ENCODE measurements at places on chromosomes 1 and 21.

GRCh38 chr1:4868521-4868920 lies 214.1 kb downstream of the AJAP1 start:
- DNase-seq = no peak

DNA sequence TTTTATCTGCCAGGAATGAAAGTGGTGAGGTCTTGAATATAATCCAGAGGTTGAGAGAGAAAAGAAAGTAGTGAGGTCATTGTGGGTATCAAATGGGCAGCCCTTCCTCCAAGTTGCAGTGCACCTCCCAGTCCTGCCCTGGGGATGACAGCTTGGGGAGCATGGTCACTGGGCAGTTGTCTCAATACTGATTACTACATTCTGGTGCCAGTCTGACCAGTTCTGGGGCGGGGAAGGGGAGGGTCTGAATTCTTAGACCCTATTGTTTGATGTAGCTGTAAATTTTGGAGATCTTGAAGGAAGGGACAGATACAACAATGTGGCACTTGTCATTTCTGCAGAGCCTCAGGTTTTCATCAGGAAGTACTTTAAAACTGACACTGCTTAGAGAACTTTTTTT lies 11.2 kb downstream of the SLFNL1 start:
- no peak for DNase-seq

GRCh38 chr1:37634244-37634991 lies at the start of gene RSPO1:
TSS of gene RSPO1 (minus strand) at chr1:37634892. CDS start at chr1:37629661, 5,231 bp downstream.
- no peak for DNase-seq

- no peak for DNase-seq
These were observed 29.2 kb upstream of the CNTN2 start for GRCh38 chr1:205013683-205014367.

GRCh38 chr1:51058858-51059257 lies 43.2 kb upstream of the C1orf185 start:
- DNase-seq = no peak

DNA sequence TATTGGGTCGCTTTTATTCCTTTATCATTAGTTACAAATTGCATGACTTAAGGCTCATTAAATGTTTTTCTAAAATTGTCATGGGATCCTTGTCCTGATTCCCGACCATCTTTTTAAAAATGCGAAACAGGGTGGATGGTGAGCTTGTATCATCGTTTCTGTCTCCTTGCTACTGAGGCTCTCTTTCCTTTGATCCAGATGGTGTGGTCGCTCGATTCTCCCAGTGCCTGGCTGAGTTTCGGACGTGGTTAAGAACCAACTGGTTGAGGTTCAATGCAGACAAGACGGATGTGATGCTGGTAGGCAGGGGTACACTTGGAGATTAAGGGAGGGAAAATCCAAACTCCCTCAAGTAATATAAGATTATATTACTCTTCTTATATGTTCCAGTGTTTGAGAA lies 1.2 kb downstream of the MIER1 start:
- no peak for DNase-seq

DNA sequence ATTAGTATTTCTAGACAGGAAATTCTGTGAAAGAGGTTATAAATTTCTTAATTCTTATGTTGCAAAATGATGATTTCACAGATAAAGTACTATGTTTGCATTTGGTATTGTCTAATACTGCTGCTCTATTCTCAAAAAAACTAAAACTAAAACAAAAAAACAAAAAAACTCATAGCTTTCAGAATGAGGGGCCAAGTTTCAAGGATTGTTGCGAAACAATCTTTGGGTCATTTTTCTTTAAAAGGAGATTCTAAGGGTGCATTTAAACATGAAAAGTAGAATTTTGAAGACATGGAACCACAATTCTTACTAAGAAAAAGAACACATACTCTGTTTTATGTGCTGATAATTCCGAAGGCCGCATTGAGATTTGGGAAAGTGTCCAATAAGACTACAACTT lies 645.1 kb downstream of the ADGRL2 start:
- DNase-seq = no peak

DNA sequence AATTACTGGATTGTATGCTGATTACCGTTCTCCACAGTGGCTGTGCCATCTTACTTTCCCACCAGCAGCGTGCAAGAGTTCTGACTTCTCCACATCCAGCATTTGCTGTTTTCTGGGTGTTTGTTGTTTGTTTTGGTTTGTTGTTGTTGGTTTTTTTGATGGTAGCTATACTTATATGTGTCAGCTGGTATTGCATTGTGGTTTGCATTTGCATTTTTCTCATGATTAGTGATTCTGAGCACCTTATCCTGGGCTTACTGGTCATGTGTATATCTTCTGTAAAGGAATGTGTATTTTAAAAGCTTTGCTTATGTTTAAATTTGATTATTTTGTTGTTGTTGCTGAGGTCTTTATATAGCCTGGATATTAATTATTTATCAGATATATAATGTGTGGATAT lies 66.9 kb upstream of the MAP1LC3C start:
- no peak for DNase-seq

- no peak for DNase-seq
These were observed 16.9 kb downstream of the SELL start for GRCh38 chr1:169694304-169695075.

GRCh38 chr1:178871551-178872320 lies 859 bp upstream of the ANGPTL1 start:
- no peak for DNase-seq

DNA sequence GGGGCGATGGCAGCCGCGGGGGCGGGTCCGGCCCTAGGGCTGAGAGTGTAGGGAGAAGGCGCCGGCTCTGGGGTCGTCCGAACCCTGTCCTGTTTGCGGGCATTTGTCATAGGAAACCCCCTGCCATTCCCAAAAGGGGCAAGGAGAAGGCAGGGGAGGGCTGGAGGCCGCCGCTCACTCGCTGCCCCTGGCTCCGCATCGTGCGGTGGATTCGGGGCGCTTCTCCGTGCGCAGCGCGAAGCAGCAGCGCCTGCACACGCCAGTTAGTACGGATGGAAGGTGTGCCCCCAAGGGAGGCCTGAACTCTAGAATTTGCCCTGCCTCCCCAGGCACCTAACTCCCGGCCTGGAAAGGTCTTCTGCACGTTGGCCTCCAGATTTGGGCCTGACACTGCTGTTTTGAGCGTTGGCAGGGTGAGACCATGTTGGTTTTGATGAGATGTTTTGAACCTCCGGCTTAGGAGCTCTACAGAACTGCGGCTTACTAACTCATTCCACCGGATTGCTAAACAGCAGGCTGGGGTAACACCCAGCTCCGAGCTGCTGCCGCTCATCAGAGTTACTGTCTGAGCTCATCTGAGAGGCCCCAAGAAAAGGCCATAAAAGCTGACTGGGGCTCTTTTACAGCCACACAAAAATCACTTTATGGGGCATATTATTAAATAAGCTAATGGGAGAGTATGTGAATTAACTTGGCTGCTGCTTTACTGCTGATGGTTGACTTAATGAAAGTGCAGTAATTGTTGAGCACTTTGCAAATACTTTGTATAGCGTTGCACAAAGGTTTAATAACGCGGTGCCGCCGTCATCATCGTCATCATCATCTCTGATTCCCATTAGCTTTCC lies 987 bp downstream of the GPR137B start:
- no peak for DNase-seq

DNA sequence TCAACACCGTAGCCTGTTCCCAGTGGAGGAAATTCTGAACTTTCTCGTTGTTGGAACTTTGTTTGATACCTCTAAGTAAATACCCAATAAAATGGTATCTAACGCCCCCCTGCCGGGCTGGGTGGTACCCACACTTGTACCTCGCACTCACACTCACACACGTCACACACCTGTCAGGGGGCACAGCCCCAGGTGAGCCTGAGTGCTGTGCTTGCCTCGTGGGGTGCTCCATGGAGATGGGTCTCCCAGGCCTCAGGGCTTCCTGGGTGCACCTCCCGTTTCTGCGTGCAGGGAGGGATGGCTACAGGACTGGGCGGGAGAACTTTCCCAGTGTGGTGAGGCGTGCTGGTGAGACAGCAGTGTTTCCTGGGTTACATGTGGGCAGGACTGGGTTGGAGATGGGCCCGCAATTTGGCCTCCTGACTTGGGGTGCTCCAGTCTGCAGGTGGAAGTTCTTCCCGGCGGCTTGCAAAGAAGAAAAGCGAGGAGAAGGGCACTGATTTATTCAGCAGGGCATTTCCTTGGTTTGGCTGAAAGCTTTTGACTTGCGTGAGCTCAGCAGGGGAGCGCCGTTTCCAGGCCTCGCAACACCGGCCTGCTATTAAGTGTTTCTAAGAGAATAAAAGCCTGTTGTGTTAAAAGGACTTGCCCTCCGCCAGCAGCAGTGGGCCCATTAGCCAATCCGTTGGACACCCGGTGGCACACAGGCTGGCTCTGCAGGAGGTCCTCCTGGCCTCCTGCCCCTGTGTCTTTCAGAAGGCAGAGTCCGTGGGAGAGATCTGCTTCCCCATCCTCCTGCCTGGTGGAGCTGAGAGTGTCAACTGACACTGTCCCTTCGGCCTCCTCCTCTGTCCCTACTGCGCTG lies 79.7 kb downstream of the KIF26B start:
- DNase-seq = no peak

DNA sequence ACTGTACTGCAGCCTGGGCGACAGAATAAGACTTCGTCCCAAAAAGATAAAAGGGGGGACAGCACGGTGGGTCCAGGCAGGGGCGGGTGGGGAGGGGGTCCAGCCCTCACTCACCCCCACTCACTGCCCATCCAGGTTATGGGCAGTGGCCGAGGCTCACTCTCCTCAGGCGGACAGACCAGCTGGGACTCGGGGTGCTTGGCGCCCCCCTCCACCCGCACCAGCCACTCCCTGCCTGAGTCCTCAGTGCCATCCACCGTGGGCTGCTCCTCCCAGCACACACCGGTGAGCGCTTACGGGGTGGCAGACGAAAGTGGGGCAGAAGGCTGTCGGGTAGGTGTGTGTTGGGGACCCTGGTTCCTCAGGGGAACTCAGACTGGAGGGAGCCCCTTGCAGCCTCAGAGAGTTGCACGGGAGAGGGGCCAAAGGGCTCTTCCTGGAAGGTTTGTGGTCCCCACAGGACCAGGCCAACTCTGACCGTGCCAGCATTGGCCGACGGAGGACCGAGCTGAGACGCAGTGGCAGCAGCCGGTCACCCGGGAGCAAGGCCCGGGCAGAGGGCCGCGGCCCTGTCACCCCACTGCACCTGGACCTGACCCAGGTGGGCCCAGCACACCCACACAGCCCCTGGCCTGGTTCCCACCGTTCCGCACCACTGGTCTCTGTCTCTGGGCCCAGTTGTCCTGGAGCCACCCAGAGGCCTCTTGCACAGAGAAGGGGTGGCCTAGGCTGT lies 6.6 kb downstream of the PLEKHN1 start:
- no peak for DNase-seq

DNA sequence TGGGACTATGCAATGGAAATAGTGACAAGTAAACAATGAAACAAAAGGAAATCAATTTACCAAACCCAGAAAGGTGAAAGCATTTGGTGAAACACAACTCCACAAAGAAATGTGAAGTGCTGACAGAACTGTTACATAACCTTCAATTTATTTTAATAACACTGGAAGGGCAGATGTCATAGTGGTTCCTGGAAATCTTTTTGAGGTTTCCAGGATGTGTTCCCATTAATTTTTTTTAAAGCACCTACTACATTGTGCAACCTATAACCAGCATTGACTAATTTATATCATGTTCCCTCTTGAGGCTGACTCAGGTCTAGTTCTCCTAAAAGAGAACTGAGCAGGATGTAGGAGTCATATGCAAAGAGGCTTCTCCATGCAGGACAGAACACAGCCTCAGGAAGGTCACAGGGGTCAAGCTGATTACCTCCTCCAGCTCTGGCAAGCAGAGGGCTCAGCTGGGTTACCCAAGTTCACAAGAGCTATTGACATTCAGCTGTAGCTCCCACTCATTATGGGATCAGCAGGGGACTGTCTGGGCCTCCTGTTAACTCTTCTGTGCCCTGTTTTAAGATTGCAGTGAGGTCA lies 157.1 kb upstream of the NRIP1 start:
- no peak for DNase-seq

GRCh38 chr1:231201979-231202633 lies 38.9 kb upstream of the GNPAT start:
- no peak for DNase-seq

DNA sequence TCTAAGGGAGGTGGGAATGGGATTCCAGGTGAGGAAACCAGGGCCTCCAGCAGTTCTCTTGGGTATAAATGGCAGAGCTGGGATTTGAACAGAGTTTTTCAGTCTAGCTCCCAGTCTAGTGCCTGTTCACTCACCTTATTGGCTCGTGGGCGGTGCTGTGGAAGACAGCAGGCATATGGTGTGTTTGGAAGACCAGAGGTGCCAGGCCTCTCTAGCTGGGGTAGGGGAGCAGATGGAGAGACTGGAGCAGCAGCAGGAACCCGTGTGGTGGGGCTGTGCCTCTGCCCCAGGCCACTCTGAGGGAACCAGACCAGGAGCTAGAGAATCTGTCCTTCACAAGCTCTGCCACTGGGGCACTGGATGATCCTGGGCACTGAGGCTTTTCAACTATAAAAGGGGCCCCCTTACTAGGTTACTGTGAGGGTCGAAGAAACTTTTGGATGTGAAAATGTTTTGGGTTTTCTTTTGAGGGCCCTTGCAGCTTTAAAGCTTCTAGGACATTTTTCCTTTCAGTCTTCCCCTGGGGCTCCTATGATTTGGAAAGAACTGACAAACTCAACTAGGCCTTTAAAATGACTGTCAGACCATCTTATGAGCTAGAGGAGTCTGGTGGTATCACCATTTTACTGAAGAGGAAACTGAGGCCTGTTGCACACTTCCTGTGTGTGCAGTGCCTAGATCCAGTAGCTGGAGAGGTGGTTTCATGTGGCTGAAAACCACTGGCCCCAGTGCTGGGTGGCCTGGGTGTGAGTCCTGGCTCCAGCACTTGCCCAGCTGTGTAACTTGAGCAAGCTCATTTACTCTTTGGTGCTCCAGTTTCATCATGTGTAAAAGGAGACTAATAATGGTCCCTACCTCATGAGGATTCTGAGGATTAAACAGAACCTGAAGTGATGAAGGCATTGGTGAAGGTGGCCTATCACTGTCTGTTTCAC lies 6.1 kb downstream of the DMRTB1 start:
- no peak for DNase-seq

DNA sequence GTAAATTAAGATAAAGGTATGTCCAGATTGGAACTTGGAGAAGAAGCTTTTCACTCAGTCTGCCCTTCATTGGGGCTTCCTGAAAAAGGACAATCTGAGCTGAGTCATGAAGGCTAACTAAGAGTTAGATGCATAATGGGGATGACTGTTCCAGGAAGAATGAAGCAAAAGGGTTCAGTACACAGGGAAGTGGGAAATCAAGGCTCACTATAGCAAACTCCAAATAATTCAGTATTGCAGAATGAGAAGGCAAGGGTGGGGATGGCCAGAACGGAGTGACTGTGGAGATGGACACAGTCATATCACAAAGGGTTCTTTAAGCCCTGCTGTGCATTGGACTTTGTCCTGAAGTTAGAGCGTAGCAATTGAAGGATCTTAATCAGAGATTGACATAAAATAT lies 158.3 kb downstream of the FGGY start:
- no peak for DNase-seq

DNA sequence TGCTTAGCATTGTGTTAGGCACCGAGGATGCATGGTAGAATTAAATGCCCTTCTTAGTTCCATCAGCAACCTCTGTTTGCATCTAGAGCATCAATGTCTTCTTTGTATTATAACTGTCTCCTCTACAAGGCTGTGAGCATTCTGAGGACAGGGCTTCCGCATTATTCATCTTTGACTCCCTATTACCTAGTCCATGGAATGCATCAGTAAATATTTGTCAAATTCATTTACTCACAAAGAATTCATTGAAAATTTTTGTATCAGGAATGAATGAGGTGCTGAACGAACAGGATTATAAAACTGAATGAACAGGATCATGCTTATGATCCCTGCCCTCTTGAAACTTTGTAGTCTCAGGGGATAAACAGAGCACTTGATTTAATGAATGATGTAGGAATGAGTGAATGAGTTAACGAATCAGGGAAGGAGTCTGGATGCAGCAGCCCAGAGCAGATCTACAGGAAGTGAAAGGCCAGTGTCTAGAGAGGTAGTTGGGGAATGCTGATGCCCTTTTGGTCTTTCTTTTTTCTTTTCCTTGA lies 2.8 kb downstream of the RHBDL2 start:
- DNase-seq = no peak
